OCI-LY7 (cell line): ENCODE measurements at places on chromosomes 1 and 21. TPM values are rescaled to one million over a fixed set of nuclear protein-coding genes. Genes with fewer than 3 reads are reported as not detected.

GRCh38 chr1:171785766-171786165 lies 4.3 kb downstream of the METTL13 start:
- no peak for DNase-seq

DNA sequence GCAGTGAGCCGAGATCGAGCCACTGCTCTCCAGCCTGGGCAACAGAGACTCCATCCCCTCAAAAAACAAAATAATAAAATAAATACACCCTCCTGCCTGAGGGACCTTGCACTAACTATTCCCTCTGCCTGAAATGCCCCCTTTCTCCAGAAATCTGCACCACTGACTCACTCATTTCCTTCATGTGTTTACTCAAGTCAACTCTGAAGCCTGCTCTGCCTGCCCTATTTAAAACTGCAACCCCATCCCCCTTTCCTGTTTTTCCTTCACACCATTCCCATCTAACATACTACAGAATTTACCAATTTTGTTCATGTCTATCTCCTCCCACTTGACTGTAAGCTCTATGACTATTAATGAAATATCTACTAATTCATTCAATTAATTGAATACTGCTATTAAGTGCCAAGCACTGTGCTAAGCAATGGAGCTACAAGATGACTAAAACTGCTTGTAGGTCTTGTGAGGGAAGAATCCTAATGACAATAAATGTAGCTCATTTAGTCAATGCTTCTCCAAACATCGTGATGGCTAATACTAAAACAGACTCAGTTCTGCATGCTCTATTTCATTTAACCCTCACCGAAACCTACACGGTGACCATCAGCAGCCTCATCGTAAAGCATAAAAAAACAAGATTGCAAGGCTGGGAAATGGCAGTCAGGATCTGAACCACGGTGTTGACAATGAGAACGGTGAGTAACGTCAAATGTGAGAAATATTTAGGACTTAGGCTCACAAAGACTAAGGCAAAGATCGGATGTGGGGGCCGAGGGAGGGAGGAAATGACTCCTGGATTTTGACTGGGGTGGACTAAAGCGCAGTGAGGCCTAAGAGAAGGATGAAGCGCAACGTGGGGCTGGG lies 749 bp upstream of the TMEM39B start:
- DNase-seq = peak; percentile 21

GRCh38 chr1:112507921-112508277 lies 866 bp upstream of the WNT2B start:
- DNase-seq = peak; percentile 28

DNA sequence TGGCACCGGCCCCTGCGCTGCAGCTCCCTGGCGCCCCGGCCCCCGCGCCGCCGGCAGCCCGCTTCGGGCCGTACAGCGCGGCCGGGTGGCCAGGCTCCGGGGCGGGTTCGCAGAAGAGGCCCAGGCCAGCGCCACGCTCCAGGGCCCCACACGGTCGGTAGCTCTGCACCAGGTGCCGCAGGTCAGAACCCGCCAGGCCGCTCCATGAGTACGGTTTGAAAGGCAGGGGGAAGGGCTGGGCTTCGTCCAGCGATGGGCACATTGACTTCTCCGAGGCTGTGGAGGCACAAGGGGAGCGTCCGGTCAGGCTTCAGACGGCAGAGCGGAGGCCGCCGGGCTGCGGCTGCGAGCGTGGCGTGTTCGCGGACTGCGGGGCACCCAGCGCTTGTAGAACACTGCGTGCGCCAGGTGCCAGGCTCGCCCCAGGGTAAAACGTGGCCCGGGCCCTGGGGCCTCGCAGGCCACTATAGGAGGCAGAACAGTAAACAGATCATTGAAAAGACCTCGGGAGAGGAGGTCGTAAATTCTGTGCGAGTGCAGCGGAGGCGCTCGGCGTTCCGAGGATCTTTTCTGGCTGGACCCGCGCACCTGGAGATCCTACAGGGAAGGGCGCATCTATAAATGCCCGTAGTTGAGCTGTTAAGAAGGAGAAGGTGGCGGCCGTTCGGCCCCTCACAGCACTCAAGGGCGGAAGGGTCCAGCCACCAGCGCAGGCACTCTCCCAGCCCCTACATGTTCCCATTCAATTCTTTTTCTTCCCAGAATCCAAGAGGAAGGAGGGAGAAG lies 5.7 kb downstream of the GFI1 start:
- no peak for DNase-seq

GRCh38 chr1:224447251-224447650 lies 12.7 kb upstream of the WDR26 start:
- no peak for DNase-seq

DNA sequence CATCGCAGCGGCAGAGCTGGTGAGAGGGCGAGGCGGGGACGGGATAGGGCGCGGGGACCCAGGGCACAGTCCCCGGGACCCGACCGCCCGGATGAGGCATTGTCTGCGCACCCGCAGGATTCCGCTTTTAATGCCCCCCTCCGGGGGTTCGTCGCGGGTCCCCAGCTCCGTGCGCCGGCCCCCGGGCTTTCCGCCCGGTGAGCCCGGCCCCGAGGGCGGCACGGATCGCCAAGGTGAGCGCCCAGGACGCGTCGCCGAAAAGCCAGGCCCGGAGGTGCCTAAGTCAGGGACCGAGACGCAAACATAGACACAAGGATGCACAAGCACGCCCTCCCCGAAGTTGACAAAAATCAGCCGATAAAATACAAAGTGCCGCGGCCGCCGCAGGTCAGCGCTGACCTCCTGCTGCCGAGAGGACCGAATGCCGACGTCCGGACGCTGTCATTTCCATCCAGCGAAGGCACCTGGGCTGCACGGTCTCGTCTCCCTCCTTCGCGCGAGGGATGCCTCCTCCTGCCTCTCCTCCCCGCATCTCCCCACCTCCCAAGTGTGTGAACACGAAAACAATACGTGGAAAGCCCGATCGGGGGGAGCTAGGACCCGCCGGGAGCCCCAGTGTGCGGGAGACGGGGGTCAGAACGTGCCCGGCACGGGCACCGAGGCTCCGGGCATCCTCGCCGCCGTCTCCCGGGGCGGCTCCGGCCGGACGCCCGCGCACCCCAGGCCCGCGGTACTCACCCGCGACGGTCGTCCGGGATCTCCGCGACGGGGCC lies 101.1 kb upstream of the SOD1 start:
- DNase-seq = peak; percentile 72

DNA sequence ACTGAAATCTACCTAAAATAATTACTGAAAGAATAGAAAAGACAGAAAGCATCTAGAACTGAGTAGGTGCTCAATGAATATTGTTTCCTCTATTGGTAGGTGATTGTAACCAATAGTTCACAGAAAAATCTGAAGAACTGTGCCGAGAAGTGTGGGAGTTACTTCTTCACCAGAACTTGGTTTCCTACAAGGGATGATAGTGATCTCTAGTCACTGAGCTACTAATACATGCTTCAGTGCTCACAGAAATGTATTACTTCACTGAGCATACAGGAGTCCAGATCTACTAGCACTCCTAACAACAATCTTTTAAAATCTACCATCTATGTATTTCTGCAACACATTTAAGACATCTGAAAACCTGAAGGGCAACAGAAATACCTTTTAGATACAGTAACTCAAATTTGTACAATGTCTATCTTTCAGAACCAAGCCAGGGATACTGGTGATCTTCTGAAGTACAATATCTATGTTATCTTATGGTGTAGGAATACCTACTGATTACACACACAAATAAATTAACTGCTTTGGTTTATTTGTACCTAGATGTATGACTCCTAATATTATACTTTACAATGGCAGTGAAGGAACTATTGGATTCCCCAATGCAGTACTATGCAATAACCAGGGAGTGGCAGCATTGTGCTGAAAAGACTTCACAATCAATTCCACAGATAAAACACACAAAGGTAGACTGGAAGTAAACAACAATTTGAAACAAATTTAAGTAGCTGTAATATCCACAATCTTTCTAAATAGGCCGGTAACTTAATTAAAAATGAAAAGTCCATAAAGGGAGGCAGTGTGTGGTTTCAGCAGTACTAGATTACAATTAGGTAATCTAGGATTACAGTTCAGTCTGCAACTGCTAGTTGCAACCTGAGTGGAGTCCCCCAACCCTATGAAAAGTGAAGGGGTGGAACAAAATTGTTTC lies 243.0 kb downstream of the SLC45A1 start:
- peak; percentile 74 for DNase-seq

- DNase-seq = no peak
Observed at GRCh38 chr1:72869873-72870272, 587.5 kb upstream of the NEGR1 start.

DNA sequence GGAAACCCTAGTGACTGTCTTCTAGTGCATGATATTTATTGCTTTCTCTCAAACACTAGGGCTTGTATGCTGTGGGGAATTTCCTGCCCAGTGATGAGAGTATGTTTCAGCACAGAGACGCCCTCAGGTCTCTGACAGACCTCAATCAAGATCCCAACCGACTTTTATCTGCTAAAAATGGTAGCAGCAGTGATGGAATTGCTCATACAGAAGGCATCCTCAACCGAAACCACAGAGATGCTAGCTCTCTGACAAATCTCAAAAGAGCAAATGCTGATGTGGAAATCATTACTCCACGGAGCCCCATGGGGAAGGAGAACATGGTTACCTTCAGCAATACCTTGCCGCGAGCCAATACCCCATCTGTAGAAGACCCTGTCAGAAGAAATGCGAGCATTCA lies 41.3 kb downstream of the PLPPR4 start:
- no peak for DNase-seq

DNA sequence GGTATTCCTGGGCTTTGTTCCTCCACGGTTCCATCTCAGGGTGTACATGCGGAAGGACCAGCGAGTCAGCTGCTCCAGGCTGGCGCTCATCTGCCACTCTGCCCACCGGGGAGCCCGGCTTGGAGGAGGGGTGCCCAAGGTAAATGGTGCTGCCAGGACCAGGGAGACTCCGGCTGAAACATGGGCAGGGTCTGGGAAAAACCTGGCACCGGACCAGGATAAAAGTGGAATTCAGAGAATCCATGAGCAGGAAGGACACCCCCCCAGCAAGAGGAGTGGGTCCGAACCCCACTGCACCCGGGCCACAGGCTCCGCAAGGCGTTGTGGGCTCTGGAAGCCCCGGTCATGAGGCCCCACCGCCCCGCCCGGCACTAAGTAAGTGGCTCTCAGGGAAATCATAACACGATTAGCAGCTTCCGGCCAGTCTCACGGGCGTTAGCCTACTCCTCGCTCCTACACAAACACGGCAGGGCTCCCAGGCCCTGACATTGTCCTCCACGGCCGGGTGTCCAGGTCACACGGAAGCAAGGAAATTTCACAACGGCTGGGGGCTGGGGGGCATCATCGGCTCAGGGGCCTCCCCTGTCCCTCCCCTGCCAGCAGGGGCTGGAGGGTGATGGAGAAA lies 21.1 kb downstream of the MEGF6 start:
- no peak for DNase-seq

- no peak for DNase-seq
Observed at GRCh38 chr1:47161298-47162040, 24.2 kb downstream of the CYP4A22 start.

- no peak for DNase-seq
Observed at GRCh38 chr1:44847845-44848244, 4.8 kb upstream of the PTCH2 start.

GRCh38 chr1:64890699-64891447 lies 75.5 kb downstream of the JAK1 start:
- no peak for DNase-seq

GRCh38 chr21:31554511-31555022 lies 104.9 kb upstream of the SOD1 start:
- DNase-seq = no peak

GRCh38 chr1:190832511-190832910 lies 354.8 kb upstream of the BRINP3 start:
- DNase-seq = no peak

- DNase-seq = no peak
Observed at GRCh38 chr1:235933017-235933765, 66.5 kb upstream of the LYST start.

DNA sequence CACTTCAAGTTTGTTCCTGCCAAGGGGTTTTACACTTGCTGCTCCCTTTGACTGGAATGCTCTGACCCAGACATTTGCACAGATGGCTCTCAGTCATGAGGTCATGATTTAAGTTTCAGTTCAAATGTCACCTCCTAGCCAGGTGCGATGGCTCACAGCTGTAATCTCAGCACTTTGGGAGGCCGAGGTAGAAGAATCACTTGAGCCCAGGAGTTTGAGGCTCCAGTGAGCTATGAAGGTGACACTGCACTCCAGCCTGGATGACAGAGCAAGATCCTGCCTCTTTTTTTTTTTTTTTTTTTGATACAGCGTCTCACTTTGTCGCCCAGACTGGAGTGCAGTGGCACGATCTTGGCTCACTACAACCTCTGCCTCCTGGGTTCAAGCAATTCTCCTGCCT lies 4.5 kb upstream of the ZMYM4 start:
- no peak for DNase-seq

DNA sequence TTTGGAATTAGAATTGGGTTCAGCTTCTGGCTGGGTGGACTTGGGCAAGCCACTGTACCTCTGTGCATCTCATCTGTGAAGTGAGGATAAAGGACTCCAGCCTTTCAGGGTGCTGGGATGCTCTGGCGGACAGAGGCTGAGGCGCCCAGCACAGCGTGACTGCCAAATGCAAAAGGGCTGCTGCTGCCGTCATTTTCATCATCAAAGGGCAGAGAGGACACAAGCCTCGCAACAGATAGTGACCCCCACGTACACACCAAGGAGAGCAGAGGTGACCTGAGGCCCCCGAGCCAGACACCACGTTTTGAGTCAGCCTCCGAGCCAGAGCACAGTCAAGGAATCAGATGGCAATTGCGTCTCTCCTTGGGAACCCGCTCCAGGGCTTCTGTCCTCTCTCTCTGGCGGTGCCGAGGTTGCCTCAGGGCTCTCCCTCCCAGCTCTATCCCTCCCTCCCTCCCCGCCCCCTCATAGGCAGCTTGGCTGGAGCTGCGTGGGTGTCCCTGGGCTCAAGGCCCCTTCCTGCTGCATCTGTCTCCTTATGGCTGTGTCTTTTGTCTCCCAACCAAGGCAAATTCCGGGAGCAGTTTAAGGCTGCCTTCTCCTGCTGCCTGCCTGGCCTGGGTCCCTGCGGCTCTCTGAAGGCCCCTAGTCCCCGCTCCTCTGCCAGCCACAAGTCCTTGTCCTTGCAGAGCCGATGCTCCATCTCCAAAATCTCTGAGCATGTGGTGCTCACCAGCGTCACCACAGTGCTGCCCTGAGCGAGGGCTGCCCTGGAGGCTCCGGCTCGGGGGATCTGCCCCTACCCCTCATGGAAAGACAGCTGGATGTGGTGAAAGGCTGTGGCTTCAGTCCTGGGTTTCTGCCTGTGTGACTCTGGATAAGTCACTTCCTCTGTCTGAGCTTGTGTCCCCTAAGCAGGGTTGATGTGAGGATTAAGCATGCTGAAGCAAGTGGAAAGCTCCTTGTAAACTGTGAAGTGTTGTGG lies 9.0 kb downstream of the HCRTR1 start:
- no peak for DNase-seq

- no peak for DNase-seq
Observed at GRCh38 chr21:38297194-38297631, 40.4 kb downstream of the KCNJ15 start.

The AMPD1 gene
- total RNA-seq = not detected in 2 replicates

The CFHR1 gene
- not detected in 2 replicates for total RNA-seq

The CFHR5 gene
- total RNA-seq = not detected in 2 replicates

The BACE2 gene
- total RNA-seq = not detected in 2 replicates
